ENCODE measurements at places on chromosomes 16 and 17.
A peak's percentile ranks its signal among the peaks of the same experiment; 100 is the strongest.

GRCh38 chr16:3503523-3503922, 2.7 kb downstream of the CLUAP1 start:
- peaks cover 11% of the 10 kb centered on the region for H3K4me1 ChIP-seq
- no peaks in the 10 kb centered on the region for H3K27me3 ChIP-seq
- DNase-seq = peak; percentile 37
- H3K36me3 ChIP-seq = peaks cover 22% of the 10 kb centered on the region
- no peak overlapping the region for H3K4me3 ChIP-seq

DNA sequence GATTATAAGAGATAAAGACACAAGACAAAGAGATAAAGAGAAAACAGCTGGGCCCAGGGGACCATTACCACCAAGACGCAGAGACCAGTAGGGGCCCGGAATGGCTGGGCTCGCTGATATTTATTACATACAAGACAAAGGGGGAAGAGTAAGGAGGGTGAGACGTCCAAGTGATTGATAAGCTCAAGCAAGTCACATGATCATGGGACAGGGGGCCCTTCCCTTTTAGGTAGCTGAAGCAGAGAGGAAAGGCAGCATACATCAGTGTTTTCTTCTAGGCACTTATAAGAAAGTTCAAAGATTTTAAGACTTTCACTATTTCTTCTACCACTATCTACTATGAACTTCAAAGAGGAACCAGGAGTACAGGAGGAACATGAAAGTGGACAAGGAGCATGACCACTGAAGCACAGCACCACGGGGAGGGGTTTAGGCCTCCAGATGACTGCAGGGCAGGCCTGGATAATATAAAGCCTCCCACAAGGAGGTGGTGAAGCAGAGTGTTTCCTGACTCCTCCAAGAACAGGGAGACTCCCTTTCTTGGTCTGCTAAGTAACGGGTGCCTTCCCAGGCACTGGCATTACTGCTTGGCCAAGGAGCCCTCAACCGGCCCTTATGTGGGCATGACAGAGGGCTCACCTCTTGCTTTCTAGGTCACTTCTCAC, 63.9 kb upstream of the ARL4D start:
- H3K27me3 ChIP-seq = no peaks in the 10 kb centered on the region
- peaks cover 12% of the 10 kb centered on the region for H3K4me1 ChIP-seq
- DNase-seq = no peak
- no peaks in the 10 kb centered on the region for H3K36me3 ChIP-seq

DNA sequence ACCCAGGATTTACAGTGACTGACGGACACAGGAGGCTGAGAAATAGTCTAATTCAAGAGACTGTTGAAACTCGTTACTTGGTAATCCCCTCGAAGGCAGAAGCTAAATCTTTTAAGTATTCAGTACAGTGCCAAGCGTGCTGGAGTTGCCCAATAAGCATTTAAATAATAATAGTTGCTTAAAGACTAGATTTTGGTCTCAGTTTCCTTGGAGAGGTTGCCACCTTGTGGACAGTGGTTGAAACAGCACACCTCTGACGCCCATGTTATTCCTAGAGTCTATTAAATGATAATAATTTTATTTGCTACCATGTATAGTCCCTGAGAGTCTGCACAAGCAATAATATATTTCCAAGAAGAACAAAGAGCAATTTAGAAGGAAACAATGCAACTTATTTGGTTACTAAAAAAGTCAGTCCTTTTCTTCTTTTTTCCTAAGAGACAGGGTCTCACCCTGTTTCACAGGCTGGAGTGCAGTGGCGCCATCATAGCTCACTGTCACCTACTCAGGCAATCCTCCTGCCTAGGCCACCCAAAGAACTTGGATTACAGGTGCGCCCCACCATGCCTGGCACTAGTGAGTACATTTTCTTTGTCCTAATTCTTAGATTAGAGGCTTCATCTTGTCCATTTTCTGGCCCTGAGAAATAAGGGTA, 138.0 kb upstream of the NUDT7 start:
- H3K36me3 ChIP-seq = no peaks in the 10 kb centered on the region
- no peaks in the 10 kb centered on the region for H3K27me3 ChIP-seq
- H3K4me1 ChIP-seq = peaks cover 4% of the 10 kb centered on the region
- no peak for DNase-seq

- H3K36me3 ChIP-seq = no peaks in the 10 kb centered on the region
- H3K4me1 ChIP-seq = peaks cover 15% of the 10 kb centered on the region
- no peaks in the 10 kb centered on the region for H3K27me3 ChIP-seq
- H3K4me3 ChIP-seq = no peak overlapping the region
- DNase-seq = no peak
These were observed 81.6 kb upstream of the GSE1 start for GRCh38 chr16:85531516-85531915.

DNA sequence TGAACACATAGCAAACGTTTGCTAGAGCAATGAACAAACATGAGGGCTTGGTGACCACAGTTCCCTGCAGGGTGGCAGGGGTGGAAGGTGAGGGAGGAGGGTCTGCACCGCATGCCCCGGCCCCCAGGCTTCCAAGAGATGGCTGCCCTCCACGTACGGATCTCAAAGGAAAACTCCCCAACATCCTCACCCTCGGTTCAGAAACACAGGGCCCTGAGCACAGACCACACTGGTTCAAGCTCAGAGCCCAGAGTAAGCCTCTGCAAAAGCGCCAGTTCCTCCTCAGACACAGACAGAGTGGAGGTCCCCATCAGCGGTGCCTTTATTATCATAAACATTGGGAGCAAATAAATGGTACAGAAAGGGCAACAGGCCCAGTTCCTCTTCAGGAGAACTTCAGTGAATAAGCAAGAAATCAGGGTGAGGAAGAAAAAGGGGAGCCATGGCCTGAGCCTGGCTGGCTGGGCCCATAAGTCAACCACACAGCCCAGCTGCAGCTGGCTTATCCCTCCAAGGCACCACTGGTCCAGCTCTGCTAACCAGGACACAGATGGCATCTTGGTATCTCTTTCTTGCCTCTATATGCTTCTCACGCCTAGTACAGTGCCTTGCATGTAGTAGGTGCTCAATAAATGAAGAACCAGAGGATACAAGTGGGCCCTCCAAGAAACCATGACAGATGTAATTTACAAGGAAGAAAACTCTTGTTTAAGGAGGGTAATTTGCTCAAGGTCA, 11.0 kb downstream of the MPO start:
- H3K27me3 ChIP-seq = peaks cover 9% of the 10 kb centered on the region
- no peak overlapping the region for H3K4me3 ChIP-seq
- DNase-seq = no peak
- H3K36me3 ChIP-seq = no peaks in the 10 kb centered on the region

- H3K4me1 ChIP-seq = no peaks in the 10 kb centered on the region
- H3K27me3 ChIP-seq = no peaks in the 10 kb centered on the region
- DNase-seq = no peak
- no peak overlapping the region for H3K4me3 ChIP-seq
- no peak overlapping the region for H3K27ac ChIP-seq
These were observed 63.4 kb downstream of the BRIP1 start for GRCh38 chr17:61799812-61800484.

GRCh38 chr17:5118219-5118618, 2.4 kb downstream of the USP6 start:
- H3K4me1 ChIP-seq = peaks cover 6% of the 10 kb centered on the region
- no peak overlapping the region for H3K27ac ChIP-seq

DNA sequence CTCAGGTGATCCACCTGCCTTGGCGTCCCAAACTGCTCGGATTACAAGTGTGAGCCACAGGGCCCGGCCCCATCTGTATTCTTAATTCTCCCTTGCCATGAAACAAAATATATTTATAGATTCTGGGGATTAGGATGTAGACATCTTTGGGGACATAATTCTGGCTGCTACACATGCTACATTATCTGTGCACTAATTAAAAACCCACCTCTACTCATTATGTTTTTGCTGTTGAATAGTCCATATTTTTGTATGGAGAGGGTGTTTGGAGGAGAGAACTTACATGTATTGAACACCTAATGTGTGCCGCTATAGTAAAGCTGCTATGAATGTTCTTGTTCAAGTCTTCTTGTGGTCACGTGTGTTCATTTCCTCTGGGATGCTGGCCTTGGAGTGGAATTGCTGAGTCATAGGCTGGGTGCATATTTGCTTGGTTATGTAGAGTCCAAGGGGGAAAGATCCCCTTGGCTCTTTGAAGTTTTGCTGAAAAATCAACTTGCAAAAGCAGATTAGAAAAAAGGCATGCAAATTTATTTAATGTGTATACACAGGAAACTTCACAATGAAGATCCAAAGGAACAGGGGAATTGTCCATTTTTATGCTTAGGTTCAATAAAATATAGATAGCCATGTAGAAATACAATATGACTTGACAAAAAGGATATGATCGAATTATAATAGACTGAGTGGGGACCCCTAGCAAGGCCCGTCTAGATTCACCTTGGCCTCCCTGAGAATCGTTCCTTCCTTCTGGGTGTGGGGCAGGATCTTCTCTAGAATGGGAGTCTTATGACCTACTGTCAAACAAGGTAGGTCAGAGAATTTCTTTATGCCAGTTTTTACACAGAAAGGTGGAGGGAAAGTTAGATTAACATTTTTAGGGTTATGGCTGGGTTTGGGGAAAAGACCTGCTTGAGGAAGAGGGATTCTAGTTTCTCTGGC, 42.1 kb upstream of the GPRC5B start:
- H3K36me3 ChIP-seq = no peaks in the 10 kb centered on the region
- no peak for DNase-seq
- no peaks in the 10 kb centered on the region for H3K4me1 ChIP-seq
- no peaks in the 10 kb centered on the region for H3K27me3 ChIP-seq

DNA sequence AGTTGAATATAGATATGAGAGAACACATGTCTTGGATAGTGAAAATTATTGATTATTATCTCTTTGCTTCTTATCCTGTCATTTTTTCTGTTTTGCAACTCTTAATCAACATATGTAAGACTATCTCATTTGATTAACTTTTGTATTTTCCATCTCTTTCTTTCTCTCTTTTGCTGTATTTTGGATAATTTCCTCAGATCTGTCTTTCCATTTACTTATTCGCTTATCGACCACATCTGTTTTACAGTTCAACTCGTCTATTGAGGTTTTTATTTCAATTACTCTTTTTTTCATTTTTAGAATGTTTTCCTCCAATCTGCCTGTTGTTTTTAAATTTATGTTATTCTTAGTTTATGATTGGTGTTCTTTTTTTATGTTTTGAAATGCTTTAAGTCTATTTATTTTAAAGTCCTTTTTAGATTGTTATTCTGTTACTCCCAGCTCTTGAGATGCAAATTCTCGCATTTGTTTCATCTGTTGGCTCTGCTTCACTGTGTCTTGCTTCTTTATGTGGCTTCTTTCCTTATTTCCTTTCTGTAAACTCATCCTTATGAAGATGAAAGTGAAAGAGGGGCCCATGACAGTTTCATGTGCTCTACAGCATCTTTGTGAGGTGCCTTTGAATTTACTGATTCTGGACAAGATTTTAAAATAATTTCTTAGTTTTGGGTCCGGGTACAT, 87.8 kb upstream of the IRX5 start:
- DNase-seq = no peak
- no peaks in the 10 kb centered on the region for H3K27me3 ChIP-seq
- no peaks in the 10 kb centered on the region for H3K4me1 ChIP-seq
- no peak overlapping the region for H3K4me3 ChIP-seq
- H3K27ac ChIP-seq = no peak overlapping the region

GRCh38 chr16:12250578-12250977, 274.0 kb downstream of the SNX29 start:
- H3K4me1 ChIP-seq = no peaks in the 10 kb centered on the region
- H3K27me3 ChIP-seq = no peaks in the 10 kb centered on the region
- DNase-seq = no peak
- H3K4me3 ChIP-seq = no peak overlapping the region
- H3K27ac ChIP-seq = no peak overlapping the region

DNA sequence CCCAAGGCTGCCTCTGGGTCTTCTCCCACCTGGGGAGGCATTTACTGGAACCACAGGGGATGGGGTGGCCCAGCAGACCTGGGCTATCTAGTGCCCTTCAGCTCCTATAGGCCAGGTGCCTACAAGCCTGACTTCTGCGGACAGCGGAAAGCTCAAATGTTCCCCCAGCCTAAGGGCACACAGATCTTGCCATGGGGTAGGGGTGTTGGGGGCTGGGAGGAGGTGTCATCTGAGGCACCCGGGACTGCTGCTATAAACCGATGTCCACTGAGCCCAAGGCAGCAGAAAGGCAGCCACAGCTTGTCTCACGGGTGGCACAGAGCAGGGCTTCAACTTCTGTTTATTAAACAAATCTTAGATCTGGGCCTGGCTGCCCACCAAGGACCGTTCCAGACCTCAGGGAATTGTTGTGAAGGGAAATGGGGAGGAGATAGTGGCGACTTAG, 3.6 kb downstream of the MYO1C start:
- peaks cover 2% of the 10 kb centered on the region for H3K36me3 ChIP-seq
- peak overlapping the region; percentile 91 for H3K27ac ChIP-seq
- peak overlapping the region; percentile 67 for H3K4me3 ChIP-seq
- no peaks in the 10 kb centered on the region for H3K27me3 ChIP-seq
- H3K4me1 ChIP-seq = peaks cover 70% of the 10 kb centered on the region
- no peak for DNase-seq

GRCh38 chr17:44210342-44211192, 8.9 kb downstream of the UBTF start:
- no peak overlapping the region for H3K4me3 ChIP-seq
- DNase-seq = peak; percentile 95
- peaks cover 64% of the 10 kb centered on the region for H3K36me3 ChIP-seq
- peak overlapping the region; percentile 19 for H3K27ac ChIP-seq

- DNase-seq = no peak
- no peak overlapping the region for H3K27ac ChIP-seq
- no peaks in the 10 kb centered on the region for H3K27me3 ChIP-seq
- H3K36me3 ChIP-seq = no peaks in the 10 kb centered on the region
- no peak overlapping the region for H3K4me3 ChIP-seq
These were observed 17.0 kb downstream of the SMTNL2 start for GRCh38 chr17:4601326-4601725.

DNA sequence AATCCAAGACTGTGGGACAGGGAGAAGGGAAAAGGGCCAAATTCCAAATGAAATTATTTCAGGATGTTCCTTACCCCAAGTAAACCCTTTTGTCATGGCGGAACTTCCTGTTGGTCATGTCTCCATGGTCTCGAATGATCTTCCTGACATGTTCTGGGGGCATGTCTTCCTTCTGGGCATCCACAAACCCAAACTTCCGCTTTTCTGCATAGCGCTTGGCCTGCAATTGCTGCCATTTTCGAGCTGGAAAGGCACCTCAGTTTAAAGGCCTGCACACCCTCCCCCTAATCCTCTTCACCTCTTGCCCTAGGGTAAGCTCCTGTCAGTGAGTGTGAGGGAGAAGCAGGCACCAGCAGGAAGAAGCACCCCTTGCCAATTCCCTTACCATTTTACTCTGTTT, 1.2 kb downstream of the PRPF8 start:
- peaks cover 21% of the 10 kb centered on the region for H3K4me1 ChIP-seq
- H3K36me3 ChIP-seq = peaks cover 50% of the 10 kb centered on the region
- H3K4me3 ChIP-seq = peak overlapping the region; percentile 96
- no peaks in the 10 kb centered on the region for H3K27me3 ChIP-seq
- no peak for DNase-seq

Measured in upper lobe of right lung (tissue), 1 donor.